ENCODE measurements at places on chromosomes 5 and 9. TPM values are rescaled to one million over a fixed set of nuclear protein-coding genes. Genes with fewer than 3 reads are reported as not detected.

PCDHGA7 gene
- 0.99 TPM for total RNA-seq

MACROH2A1 gene
- 151 TPM for total RNA-seq

CTNND2 gene
- not detected for total RNA-seq

PCDHGA2 gene
- total RNA-seq, result 0.65 TPM

TAS2R1 gene
- not detected for total RNA-seq

EQTN gene
- not detected for total RNA-seq

PCDHA10 gene
- total RNA-seq, result under 0.01 TPM

PDE6A gene
- not detected for total RNA-seq

JAKMIP2 gene
- total RNA-seq, result not detected

FOXD4L4 gene
- total RNA-seq, result under 0.01 TPM

RXRA gene
- 14.9 TPM for total RNA-seq

IL13 gene
- not detected for total RNA-seq

GABRA1 gene
- total RNA-seq, result not detected

MEIKIN gene
- not detected for total RNA-seq

EIF4EBP3 gene
- 1.2 TPM for total RNA-seq

SLC25A2 gene
- 0.20 TPM for total RNA-seq

TRIM7 gene
- total RNA-seq, result 0.99 TPM

RCL1 gene
- total RNA-seq, result 12.9 TPM

ADGRD2 gene
- total RNA-seq, result not detected

MARCOL gene
- total RNA-seq, result not detected

INSL4 gene
- total RNA-seq, result not detected

C9orf152 gene
- total RNA-seq, result not detected

PDLIM4 gene
- total RNA-seq, result 24.6 TPM

ECM2 gene
- total RNA-seq, result not detected

TUSC1 gene
- 7.0 TPM for total RNA-seq

SPATA24 gene
- total RNA-seq, result 10.3 TPM

ARSI gene
- 0.22 TPM for total RNA-seq

AGGF1 gene
- total RNA-seq, result 12.6 TPM

ZNG1C gene
- total RNA-seq, result 17.2 TPM

SPINK4 gene
- not detected for total RNA-seq

BSPRY gene
- total RNA-seq, result not detected

MGAT1 gene
- 65.8 TPM for total RNA-seq

ORM2 gene
- not detected for total RNA-seq

LECT2 gene
- total RNA-seq, result not detected

MARVELD2 gene
- total RNA-seq, result 2.0 TPM

RPL37 gene
- 2,944 TPM for total RNA-seq

MAMDC4 gene
- total RNA-seq, result 2.0 TPM

SRP19 gene
- total RNA-seq, result 32.3 TPM

TAF11L10 gene
- not detected for total RNA-seq

SHISAL2B gene
- total RNA-seq, result not detected

HMMR gene
- total RNA-seq, result 14.6 TPM

CTSV gene
- total RNA-seq, result 0.20 TPM

RLN1 gene
- total RNA-seq, result not detected

PHYHD1 gene
- total RNA-seq, result 0.20 TPM

PITX1 gene
- total RNA-seq, result under 0.01 TPM

All from lung microvascular endothelial cell (primary cell).